ENCODE measurements at places on chromosomes 12 and 14. TPM values are rescaled to one million over a fixed set of nuclear protein-coding genes. Genes with fewer than 3 reads are reported as not detected.

DNA sequence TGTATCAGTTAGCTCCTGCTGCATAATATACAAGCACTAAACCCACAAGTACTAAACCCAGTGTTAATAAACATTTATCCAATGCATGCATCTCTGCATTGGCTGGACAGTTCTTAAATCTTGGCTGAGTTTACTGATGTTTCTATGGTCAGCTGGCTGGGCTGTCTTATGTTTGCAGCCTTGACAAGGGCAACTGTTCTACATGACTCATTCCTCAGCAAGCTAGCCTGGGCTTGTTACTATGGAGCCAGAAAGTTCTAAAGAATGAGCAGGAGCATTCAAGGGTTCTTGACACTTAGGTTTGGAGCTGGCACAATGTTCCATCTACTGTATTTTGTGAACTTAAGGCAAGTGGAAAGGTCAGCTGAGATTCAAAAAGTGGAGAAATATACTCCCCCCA is 199.1 kb downstream of the GLT1D1 start:
- no peak for DNase-seq

DNA sequence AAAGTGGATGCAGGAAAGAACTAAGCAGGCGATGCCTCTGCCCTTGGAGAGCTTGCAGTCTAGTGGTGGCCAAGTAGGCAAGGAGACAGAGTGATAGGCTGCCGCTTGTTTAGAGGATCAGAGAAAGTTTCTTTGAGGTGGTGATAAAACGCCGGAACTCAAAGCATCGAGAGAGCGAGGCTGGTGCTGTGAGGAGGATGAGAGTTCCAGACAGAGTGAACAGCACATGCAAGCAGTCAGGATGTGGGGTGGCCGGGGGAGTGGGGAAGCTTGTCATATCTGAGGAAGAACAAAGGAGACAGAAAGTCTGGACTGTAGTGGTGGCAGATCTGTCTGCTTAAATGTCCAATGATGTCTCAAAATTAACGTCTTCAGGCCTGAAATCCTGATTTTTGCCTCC is 319.7 kb downstream of the SNAPC1 start:
- DNase-seq, result no peak

The CLECL1 gene
- total RNA-seq, result not detected

The TAS2R42 gene
- not detected for total RNA-seq

GRCh38 chr12:109995361-109995685 is 845 bp downstream of the GIT2 start:
- DNase-seq, result no peak

DNA sequence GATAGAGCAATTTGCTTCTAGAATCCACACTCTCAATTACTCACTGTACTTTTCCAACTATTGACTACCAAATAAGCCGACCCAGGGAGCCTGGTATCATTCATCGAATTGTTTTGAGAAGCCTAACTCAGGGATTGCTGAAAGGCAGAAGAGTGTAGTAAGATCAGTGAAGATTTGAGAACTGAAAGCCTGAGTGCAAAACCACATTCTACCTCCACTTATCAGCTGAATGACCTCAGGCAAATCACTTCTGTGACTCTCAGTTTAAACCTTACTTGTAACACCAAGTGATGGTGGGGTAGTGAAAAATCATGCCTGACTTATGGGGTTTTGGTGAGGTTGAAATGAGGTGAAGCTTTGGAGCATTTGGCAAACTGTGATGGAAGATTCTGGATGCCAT is 126.1 kb upstream of the MAX start:
- DNase-seq, result no peak

DNA sequence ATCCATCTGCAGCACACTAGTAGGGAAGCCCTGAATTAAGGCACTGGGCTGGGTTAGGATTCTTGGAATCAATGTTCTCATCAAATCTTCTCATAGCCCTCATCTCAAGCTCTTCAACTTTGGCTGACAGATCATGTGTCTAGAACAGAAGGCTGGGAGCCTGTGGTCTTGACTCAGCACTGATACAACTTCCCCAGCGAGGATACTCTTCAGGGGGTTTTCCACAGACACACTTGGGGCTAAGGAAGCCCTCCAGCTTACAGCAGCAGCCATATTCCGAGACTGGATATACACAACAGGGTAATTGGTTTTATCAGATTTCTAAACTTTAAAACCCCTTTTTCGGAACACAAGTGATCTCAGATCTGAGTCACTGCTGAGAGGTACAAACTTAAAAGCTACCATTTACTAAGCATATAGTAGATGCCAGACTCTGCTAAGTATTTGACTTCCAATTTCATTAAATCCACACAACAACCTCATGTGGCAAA is 3.5 kb downstream of the FMNL3 start:
- peak; percentile 28 for DNase-seq

The ATP2A2 gene
- total RNA-seq, result 1,902 TPM

- no peak for DNase-seq
These were observed 17.6 kb downstream of the DUSP6 start for GRCh38 chr12:89334548-89335169.

Data from heart left ventricle (tissue), 16 donors.